ENCODE measurements at places on chromosomes 16 and 17.
A peak's percentile ranks its signal among the peaks of the same experiment; 100 is the strongest.

DNA sequence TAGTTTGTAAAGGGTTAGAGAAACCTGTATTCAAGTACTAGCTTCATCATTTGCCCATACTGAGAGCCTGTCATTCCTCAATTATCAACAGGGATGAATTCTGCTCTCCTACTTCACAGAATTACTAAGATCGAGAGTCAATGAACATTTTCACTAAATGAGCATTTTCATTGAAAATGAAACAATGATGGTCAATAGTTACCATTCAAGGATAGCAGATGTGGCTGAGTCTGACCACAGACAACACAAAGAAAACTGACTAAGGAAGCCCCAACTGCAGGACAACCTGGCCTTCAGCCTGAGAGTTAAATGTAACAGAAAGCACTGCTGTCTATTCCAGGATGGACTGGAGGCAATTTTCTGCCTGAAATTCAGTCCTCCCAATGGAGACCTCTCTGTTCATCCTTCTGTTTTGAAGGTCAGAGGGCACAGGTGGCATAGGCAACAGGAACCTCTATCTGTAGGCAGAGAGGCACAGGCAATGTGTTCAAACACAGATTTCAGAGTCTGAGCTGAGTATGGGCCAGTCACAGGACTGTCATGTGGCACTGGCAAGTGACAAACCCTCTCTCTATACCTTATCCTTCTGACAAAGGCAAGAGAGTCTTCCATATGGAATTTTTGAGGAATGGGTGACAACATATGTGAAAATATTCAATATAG is 19.5 kb downstream of the TRAF4 start:
- DNase-seq = no peak

DNA sequence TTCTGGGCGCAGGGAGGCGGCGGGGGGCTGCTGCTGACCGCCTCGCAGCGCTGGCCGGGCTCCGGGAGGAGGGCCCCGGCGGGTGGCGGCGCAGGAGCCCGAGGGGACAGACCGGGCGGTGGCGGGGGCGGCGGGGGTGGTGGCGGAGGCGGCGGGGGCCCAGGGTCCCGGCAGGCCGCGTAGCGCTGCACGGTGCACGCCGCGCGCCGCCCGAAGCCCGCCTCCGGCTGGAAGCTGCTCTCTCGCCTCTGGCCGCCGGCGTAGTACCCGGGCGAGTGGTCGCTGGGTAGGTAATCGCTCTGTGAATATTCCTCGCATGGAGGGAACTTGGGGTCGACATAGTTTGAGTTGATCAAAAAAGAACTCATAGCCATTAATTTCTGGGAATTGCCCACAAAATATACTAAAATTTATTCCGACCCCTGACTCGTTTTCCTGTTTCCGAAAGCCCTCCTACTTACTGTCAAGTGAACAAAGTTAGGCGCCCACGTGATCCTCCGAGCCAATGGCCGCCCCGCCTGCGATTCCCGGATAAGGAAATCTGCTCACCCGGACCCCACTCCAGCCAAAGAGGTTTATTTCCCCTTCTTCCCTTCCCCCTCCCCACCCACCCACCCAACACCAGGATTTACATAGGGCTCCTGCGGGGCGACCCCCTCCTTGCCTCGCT is at the start of gene HOXB4:
HOXB4 (minus strand) TSS at position 405 of the 670 bp plus-strand sequence; CDS start at position 374, 31 bp downstream.
- peak; percentile 85 for DNase-seq

DNA sequence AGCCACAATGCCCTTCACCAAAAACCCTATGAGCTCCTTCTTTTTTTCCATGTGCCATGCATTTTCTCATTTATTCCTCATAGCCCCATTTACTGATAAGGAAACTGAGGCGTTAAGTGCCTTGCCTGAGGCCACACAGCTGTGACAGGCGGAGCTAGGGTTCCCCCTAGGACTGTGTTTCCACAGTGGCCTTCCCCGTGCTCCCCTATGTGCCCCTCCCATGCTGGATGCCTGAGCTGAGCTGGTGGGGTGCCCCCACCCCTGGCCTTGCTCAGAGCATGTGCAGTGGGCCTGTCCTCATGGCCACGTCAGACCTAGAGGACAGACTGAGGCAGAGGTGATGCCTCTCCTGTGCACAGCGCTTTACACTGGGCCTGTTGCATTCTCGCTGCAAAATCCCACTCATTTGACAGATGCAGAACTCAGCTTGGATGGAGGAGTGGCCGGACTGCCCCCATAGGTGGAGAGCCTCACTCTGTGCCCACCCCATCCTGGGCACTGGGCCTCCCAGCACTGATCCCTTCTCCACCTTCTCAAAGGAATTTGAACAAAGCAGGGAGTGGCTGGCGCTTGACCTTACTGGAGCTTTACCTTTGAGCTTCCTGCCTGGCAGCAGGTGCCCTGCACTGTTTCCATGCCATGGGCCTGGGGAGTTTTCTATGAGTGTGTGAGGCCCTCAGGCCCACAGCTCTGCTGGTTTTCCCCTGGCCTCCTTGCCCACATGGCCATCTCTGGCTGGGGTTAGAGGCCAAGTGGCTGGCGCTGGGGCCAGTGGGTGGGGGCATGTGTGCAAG is 2.6 kb downstream of the MAP2K3 start:
- DNase-seq = peak; percentile 23

DNA sequence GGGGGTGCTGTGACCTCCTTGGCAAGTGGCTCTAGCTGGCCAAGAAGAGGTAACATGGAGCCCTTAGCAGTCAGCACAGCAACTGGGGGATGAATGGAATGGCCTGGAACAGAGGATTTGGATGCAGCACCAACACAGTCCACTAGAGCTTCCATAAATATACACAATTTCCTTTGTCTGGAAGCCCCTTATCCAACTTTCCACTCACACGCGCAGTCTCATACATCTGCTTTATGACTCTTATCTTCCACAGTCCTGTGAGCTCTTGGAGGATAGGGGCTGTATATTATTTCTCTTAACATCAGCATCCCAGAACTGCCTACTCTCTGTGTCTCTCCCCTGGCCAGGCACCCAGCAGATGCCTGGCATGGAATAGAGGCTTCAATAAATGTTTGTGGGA is 235.6 kb upstream of the MAF start:
- DNase-seq = peak; percentile 32

DNA sequence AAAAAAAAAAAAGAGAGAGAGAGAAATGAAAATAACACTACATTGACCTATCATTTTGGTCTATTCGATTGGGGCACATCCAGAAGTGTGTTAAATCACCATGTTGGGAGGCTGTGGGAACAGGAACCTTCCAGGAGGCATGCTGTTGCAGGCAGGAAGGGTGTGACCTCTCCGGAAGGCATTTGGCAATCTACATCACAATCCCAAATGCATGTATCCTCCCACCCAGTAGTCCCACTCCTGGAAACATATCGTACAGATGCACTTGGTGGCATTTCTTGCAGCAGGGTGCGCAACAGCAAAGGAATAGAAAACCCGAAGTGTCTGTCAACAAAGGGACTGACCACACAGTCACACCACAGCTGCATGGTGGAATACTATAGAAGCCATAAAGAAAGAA is 7.9 kb downstream of the PLLP start:
- DNase-seq = no peak

- DNase-seq = peak; percentile 60
Observed at GRCh38 chr17:40063187-40063771, 514 bp downstream of the THRA start.

DNA sequence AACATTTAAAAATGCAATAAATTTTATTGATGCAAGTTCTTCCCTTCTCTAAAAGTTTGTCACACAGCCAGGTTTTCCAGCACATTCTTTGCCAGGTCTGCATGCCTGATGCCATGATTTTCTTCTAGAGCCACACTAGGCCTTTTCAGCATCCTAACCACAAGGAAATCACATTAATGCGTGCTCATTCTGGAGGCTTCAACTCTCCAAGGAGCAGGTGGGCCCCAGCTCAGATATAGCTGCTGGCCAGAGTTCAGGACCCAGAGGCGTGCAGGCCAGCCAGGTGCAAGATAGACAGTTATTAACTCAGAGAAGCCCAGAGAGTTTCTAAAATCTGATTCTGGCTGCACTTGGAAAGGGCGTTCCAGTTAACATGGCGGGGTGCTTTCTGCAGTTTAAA is 124.5 kb upstream of the MAF start:
- DNase-seq = peak; percentile 47

GRCh38 chr16:74738816-74739215 is 35.8 kb downstream of the FA2H start:
- DNase-seq = no peak

DNA sequence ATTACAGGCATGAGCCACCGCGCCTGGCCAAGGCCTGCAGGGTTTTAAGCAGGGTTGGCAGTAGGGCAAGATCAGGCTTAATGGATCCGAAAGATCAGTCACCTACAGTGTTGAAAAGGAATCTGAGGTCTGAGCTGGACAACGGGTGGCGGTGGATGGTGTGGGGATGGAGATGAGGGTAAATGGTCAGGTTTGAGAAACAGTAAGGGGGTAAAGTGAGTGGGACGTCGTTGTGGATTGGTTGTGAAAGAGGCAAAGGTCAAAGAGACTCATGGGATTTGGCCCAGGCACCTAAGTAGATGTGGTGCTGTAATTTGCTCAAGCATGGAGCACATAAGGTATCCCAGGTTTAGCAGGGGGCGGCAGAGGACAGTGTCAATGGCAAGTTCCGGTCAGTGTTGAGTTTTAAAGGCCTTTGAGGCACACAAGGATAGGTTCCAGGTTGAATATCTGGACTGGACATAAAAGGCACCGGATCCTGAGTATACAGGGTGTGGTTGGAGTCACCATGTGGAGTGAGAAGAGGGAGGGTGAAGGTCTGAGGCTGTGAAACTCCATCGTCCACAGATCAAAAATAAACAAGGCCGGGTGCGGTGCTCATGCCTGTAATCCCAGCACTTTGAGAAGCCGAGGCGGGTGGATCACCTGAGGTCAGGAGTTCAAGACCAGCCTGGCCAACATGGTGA is 1.1 kb upstream of the SLC16A5 start:
- DNase-seq = no peak

GRCh38 chr17:63082952-63083351 is 116.9 kb downstream of the TANC2 start:
- DNase-seq = no peak

DNA sequence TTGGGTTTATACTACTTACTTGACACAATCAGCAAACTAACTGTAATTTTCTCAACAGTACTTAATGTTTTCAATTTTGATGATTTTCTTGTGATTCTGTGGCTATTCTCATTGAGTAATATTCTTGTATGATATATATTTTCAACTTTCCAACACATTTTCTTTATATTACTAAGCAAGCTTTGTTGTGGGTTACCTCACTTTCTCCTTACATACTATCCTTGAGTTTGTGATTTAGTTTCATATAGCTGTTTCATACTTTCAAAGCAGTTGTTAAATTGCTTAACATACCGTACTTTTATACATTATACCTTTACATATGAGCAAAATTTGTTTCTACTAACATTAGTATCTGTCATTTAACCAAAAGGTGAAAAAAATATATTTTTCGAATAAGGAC is 197.1 kb downstream of the BCAS3 start:
- DNase-seq = no peak

- peak; percentile 92 for DNase-seq
Observed at GRCh38 chr16:75555213-75555706, 792 bp downstream of the TMEM231 start.

DNA sequence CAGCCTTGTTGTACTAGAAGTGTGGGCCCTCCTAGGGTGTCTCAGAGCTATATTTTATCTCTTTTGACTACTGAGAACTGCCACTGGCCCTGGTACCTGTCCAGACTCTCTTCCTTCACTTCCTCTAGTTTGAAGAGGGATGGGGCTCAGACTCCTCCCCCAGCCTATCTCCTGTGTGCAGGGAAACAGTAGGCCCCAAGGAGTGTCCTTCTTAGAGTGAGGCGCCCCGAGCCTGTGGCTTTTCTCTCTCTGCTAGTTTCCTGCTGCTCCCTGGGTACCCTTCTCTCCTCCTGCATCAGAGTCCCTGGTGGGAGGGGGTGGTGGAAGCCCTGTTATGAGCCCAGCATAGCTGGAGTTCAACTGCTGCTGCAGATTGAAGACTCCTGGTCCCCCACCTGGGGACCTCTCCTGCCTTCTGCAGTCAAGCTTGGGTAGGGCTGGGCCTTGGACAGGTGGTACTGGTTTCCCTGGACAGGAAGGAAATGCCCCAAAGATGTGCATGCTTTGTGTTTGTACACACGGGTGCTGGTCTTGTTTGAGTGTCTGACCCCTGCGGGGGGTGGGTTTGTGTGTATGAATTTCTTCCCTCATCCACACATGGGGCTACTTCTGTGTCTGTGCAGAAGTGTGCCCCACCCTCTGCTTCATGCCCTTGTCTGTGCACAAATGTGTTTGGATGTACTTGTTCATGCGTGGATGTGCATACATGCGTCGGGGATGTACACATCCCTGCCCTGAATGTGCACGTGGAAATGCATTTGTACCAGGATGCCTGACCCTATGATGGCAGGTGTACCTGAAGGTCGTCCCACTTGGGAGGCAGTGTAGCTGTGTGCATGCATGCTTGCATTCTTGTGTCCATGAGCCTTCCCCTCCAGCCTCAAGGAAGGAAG is 6.9 kb downstream of the RARA start:
- DNase-seq = no peak

GRCh38 chr17:41578538-41578937 is 6.7 kb upstream of the KRT9 start:
- no peak for DNase-seq

DNA sequence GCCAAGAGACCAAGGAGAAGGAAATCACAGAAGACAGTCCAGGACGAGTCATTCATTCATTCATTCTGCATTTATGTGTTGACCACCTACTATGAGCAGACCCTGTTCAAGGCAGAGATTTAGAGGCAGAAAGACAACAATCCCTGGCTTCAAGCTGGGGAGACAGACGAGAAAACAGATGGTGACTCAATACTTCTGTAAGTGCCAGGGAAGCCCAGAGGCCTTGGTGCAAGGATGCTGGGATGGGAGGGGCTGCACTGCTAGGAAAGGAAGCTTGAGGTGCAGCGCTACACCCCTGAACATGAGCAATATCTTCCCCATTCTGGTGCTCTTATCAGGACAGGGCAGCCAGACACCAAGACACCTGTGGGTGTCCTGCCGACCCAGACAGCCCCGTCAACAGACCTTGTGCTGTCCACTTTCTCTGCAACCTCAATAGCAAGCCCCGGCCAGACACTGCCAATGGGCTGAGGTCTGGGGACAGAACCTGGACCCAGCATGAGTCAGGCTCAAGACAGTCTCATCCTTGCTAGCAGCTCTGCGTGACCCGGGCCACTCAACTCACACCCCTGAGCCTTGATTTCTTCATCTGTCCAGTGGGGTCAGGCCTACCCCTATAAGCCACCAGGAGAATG is 163.5 kb downstream of the COPRS start:
- DNase-seq = no peak

DNA sequence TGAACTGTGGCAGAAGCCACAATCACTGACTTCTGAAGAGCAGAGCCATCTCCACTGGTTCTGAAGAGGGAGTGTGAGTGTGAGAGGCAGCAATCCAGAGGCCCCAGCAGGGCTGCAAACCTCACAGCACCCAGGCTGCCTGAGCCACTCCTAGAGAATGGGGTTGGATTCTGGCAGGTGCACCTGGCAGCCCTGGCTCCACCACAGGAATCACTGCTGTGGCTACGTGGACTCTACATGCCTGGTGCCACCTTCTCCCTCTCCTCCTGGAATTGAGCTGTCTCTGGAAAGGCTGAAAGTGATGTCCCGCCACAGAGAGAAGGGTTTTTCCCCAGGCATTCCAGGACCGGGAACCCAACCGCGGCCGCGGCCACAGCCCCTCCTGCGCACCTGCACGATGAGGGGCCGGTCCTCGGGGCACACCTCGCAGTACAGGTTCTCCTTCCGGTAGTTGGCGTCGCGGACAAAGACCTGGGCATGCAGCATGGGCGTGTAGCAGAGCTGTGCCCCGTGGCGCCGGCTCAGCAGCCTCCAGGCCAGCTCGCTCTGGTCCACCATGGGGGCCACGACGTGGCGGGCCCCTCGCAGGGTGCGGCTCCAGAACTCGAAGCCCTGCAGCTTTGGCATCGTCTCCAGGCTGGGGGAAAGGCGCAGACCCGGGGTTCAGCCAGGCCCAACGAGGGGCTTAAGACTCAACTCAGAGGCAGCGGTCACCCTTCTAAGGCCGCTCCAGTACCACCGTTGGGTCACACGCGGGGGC is 991 bp downstream of the DUS1L start:
- DNase-seq = peak; percentile 16
